ENCODE measurements at places on chromosomes 1 and 21. TPM values are rescaled to one million over a fixed set of nuclear protein-coding genes. Genes with fewer than 3 reads are reported as not detected.

- DNase-seq, result no peak
Measured at GRCh38 chr1:219902951-219903350, 25.4 kb downstream of the SLC30A10 start.

Gene FAM72B
- total RNA-seq, result 9.6 TPM

Gene SAMD11
- 232 TPM for total RNA-seq

DNA sequence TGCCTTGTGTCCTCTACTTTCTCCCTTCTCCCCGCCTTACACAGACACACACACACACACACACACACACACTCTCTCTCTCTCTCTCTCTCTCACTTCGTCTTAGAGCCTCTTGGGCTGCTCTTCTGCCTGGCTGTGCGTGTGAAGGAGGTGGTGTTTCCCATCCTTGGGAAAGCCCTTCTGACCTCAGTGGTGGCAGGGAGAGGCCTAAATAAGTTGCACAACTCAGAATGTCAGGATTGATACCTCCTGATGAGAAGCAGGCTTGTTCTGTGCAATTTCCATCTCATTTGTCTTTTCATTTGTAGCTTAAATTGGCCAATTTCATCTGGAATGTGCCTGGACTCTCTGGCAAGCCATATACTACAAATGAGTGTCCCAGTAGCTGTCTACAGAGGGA is 25.0 kb downstream of the LRRN2 start:
- no peak for DNase-seq

DNA sequence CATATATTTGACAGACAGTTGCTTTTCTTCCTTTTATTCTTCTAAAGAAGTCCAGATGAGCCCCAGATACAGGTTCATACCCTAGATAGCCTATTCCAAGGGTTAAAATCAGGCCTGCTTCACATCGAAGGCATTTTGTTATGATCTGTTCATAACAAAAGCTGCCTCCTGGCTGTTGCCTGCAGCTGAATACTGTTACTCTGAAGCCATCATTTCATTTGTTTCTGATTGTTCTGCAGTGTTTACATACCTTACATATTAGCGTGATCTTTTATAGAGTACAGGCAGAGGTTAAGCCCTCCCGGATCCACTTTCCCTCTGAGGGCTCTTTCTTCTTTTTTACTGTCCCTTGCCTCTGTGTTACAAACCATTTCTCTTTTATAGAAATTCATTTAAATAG is 219.0 kb upstream of the HOOK1 start:
- DNase-seq, result peak; percentile 65

Gene SYT14
- total RNA-seq, result 1.00 TPM

Data from SJSA1 (cell line).